T1000 (cell line): ENCODE measurements at places on chromosomes 2 and 18.

DNA sequence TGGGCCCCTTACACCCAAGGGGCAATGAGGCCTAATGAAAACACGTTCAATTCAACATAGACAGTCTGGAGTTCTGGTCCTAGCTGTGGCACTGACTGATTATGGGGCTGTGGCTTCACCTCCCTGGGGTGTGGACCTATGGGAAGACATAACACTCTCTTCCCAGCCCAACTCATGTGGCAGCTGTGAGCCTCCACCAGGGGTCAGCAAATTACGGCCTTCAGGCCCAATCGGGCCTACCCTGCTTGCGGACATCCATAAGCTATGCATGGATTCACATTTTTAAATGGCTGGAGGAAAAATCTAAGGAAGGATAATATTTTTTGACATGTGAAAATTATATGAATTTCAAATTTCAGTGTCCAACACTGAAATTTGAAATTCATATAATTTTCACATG is 101.3 kb downstream of the LOXHD1 start:
- DNase-seq, result no peak

DNA sequence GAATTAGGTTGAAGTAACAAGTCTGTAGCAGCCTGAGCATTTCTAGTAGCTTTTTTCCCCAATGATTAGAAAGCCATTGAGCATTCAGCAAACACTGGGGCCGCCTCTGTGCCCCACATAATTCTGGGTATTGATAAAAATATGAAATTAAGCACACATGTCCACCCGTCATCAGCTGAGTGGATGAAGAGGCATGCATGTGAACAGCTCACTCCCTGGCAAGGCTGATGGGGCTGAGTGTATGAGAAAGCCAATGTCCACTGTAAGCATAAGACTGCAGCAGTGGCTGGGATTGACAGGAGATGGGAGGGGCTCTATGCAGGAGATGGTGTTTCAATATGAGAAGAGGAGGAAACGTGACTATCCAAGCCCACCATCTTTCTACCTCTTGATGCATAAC is 124.4 kb upstream of the KLHL29 start:
- no peak for DNase-seq

- no peak for DNase-seq
Observed at GRCh38 chr2:23423873-23424680, 39.1 kb downstream of the KLHL29 start.

GRCh38 chr18:13269521-13270011 is 51.0 kb downstream of the LDLRAD4 start:
- no peak for DNase-seq

DNA sequence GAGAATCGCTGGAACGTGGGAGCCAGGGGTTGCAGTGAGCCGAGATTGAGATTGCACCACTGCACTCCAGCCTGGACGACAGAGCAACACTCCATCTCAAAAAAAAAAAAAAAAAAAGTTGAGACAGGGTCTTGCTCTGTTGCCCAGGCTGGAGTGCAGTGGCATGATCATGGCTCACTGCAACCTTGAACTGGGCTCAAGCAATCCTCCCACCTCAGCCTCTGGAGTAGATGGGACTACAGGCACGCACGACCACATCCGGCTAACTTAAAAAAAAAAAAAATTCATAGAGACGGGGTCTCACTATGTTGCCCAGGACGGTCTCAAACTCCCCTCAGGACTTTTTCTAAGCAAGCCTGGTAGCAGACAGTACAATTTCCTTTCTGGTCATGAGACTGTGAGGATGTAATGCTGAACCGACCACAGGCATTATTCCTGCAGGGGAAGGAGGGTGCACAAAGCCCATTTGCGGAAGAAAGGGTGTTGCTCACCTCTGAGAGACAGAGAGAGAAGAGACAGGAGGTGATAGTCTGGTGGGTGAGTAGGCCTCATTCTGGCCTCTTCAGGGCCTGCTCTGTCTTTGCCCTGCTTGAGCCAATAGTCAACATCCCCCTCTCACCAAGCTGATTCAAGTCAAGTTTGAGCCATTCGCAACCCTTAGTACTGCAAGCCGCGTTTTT is 205.3 kb downstream of the ZFP36L2 start:
- no peak for DNase-seq

DNA sequence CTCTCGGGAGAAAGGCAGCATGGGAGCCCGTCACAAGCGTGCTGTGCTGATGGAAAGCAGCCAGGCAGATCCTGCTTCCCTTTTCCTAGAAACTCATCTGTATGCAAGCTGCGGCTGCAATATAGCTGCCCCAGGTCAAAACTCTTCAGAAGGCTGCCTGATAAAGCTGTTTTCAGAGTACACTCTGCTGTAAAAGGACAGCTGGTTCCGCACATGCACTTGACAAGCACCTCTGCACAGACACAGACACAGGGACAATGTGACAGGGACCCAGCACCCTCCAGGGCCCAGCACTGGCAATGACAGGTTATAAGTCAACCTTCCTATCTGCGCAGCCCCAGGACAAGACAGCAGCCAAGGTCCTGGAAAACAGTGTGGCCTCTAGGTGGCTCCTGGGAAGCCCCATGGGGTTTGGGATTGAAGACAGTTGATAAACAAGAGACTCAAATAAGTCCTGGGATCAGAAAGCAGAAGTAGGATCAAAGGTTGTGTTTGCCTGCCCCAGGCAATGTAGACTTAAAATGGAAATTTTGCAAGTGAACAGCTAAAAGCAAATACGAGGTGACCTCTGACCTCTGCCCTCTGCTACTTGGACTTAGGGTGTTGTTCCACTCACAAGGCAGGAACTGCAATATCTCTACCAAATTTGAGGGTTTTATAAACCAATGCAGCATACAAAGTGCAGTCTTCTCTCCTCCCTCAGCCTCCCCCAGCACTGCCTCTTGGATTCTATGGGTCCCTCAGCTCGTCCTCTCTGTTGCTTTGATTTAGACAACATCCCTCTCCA is 16.9 kb downstream of the SLC66A2 start:
- DNase-seq, result no peak

DNA sequence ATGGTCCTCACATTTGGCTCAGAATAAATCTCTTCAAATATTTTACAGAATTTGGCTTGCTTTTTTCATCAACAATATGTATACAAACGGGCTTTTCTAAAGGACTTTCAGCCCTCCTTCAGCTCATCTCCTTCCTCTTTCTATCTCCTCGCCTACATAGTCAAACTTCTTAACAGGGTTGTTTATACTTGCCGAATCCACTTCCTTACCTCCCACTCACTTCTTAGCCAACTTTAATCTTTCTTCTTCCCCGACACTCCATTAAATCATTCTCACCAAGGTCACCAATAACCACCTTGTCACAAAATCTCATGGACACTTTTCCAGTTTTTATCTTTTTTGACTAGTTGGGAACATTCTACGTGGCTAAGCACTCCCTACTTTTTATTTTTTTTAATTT is 325.2 kb downstream of the PLCL1 start:
- no peak for DNase-seq

GRCh38 chr2:63520793-63521192 is 67.5 kb downstream of the WDPCP start:
- no peak for DNase-seq
